CD4-positive, alpha-beta T cell treated with Interleukin-17A for 4 hours (primary cell): ENCODE measurements at places on chromosomes 16 and 17.
A peak's percentile ranks its signal among the peaks of the same experiment; 100 is the strongest.

DNA sequence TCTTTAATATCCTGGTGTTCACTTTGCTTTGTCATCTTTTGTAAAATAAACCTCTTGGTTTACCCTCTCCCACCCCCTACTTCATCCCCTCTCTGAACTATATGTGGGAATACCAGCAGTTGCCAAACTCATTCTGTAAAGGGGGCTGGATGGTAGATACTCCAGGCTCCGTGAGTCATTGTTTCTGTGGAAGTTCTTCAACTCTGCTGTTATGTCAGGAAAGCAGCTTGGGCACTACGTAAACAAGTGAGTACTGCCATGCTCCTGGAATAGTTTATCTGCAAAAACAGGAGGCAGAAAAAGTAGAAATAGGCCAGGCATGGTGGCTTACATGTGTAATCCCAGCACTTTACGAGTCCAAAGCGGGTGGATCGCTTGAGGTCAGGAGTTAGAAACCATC lies 17.6 kb downstream of the MVP start:
- DNase-seq = no peak

GRCh38 chr17:44827863-44828262 lies 2.2 kb downstream of the GJC1 start:
- no peak for DNase-seq

GRCh38 chr17:36864827-36865430 lies 72.3 kb upstream of the LHX1 start:
- no peak for DNase-seq

DNA sequence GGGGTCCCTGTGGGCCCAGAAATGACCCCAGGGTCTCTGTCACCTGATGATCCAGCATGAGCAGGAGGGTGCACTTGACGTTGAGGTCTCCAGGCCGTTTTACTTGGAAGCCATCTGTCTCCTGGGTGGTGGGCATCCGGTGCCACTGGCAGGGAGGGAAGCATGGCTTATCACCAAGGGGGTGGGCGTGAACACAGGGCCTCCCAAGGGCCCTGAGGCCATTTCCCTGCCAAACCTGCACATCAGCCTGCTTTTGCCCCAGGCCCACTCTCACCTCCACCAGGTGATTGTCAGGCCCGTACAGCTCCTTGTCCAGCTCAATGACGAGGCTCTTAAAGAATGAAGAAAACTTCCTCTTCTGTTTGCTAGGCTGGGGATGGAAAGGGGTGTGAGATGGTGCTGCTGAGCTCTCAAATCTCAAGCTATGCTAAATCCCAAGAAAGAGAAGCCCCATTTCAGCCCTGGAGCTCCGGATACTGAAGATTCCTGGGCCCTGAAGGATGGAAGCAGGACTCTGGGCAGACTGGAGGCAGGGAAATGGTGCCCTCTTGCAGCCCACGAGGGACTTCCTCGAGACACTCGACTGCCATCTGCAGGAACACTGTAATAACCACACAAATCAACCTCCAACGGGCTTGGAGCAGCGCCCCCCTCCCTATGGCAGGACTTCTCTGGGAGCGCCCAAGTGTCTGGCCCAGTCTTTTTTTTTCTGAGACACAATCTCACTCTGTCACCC lies 7.1 kb upstream of the FTSJ3 start:
- peak; percentile 73 for DNase-seq

DNA sequence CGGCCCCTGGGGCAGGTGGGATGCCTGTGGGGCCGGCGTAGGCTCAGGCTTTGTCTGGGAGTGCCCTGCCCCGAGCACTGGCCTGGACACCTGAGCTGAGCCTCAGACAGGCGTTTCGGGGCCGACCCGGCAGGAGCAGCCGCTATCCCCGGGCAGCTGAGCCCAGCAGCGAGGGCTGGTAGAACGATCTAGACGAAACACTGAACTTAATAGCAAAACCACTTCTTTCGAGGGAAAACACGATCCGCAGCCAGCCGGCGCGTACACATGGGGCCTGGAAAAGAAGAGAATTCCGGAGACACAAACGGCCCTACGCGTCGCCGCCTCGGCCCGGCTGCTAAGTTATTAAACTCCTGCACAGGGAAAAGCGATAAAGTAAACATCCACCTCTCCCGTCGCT lies 22.0 kb upstream of the SSTR5 start:
- DNase-seq = no peak

- no peak for DNase-seq
These were observed 2.1 kb upstream of the MFSD6L start for GRCh38 chr17:8801135-8801840.

DNA sequence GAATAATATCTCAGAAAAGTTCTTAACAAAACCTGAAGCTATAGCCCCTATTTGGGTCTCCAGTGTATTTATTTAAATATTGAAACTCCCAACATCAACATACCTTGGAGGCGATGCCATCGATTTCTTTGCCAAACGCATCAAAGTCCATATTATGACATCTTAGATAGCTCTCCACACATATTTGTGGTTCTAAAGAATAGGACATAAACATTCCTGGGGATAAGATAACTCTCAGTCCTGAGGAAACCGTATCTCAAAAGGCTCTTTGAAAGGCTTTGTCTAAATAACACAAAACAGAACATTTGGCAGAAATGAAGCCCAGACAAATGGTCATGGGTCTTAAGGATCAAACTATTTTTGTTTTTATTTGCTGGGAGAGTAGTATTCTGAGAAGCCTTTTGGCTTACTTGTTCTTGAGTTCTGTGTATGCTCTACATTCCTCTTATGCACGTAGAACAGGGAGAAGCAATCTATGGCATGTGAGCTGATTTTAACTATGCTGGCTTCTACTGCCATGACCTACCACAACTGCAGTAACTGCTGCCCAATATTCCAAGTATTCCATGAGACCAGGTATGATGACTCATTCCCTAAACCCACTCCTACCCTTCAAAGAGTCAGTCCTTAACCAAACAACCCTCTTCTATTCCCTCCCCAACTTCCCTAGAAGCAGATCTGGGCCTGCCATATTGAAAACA lies 279.0 kb upstream of the ZFHX3 start:
- no peak for DNase-seq

GRCh38 chr16:23523876-23524385 lies 13.6 kb upstream of the GGA2 start:
- DNase-seq = no peak

DNA sequence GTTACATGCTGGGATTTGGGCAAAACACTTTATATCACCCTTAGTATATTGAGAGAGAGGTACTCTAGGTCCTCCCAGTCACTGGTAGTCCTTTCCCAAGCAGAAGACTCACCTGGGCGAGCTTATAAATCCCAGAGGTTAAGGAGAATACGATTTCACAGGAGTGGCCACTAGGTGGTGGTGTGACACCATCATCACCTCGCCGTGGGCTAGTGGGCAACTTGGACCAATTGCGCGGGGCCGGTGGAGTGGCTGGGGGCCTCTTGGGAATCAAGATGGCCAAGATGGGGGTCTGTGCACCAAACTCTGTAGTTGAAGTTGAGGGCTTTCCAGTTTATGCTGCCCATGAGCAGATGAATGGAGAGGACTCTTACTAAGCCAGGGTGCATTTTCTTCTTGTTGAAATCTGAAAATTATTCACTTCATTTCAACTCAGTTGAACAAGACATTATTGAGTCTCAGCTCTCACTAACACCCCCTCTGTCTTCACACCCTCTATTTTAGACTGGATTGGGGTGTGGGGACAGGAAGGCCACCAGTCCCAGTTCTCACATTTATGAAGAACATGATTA lies 38.2 kb upstream of the PIRT start:
- peak; percentile 17 for DNase-seq

GRCh38 chr16:20749474-20749873 lies 7.9 kb upstream of the THUMPD1 start:
- DNase-seq = no peak
